ENCODE measurements at places on chromosomes 11 and 22.

- no peak for DNase-seq
Measured at GRCh38 chr11:128688896-128689546, 4.9 kb upstream of the FLI1 start.

DNA sequence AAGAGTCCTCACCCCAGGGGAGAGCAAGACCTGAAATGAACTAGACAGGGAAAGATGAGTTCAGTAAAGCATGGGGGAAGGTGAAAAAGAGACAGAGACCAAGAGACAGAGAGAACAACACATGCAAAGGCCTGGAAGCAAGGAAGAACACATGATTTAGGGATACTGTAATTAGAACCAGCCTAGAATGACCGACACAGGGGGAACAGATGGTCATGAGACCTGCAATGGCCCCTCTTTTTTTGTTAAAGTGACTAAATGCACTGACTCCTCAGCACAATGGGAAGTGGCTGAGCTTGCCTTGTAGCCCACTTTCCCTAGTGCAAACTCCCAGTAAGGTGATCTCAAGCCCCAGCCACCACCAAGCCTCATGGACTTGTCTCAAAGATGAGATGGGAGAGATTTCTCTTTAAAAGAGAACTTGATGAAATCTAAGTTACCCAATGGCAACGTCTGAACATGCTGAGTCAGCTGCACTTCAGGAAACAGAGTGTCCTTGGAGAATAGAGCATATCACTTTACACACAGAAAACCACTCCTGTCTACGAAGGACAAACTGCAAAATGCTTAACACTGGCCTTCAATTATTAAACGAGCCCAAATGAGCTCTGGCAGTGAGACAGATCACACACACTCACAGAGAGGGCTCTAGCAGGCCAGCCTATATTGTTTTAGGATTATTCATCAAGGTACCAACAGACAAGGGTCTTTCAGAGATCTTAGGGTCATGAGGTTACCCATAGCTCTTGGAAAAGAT, 91.0 kb downstream of the SERGEF start:
- DNase-seq, result no peak

- no peak for DNase-seq
Measured at GRCh38 chr11:44327730-44328129, 17.8 kb upstream of the ALX4 start.

GRCh38 chr11:12222055-12222792, 111.8 kb downstream of the MICAL2 start:
- no peak for DNase-seq

DNA sequence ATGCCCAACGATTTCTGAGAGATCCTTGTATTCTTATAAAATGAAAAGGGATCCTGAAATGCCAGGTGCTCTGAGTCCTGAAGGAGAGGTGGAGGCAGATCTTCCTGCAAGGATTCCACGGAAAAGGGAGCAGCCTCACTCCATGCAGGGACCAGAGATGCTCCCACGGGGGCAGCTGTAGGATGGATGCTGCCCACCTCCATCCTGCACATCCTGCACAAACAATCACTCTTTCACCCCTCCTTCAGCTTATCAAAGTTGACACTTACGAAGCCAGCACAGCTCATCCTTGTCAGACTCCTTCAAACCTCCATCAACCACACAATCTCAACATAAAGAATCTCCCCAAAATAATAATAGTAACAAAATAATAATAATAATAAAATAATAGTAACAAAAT, 119.1 kb downstream of the GGTLC2 start:
- DNase-seq, result no peak

DNA sequence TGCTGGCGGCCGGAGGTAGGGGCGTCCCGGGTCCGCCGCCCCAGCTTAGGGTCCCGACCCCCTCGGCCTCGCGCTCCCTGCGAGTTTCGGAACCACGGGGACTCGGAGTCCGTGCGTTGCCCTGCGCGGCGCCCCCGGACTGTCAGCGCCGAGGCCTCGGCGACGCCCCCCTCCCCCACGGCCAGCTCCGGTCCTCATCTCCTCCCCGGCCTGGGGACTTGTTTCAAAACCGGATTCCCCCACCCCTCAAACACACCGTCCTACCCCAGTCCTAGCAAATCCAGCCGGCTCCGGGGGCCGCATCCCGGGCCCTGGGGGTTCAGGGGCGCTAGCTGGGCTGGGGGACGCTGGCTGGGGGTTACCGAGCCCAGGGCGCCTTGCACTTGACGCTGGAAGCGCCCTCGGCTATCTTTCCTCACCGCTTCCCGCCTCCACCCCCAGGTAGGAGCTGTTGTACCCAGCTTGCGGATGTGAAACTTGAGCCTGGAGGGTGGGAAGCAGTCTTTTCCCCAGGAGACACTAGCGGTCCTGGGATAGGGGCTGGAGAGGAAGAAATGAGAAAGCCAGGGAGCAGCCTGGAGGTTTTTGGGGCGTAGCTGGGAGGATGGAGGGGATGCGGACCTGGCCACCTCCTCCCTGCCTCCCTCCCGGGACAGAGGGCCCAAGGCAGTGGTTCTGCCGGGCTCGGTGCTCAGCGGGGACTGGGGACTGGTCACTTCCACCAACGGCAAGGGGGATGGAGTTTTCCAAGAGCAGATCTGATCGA, 550 bp downstream of the FBLN1 start:
- DNase-seq, result no peak

- no peak for DNase-seq
Measured at GRCh38 chr22:20744456-20744855, 29.5 kb upstream of the SERPIND1 start.

DNA sequence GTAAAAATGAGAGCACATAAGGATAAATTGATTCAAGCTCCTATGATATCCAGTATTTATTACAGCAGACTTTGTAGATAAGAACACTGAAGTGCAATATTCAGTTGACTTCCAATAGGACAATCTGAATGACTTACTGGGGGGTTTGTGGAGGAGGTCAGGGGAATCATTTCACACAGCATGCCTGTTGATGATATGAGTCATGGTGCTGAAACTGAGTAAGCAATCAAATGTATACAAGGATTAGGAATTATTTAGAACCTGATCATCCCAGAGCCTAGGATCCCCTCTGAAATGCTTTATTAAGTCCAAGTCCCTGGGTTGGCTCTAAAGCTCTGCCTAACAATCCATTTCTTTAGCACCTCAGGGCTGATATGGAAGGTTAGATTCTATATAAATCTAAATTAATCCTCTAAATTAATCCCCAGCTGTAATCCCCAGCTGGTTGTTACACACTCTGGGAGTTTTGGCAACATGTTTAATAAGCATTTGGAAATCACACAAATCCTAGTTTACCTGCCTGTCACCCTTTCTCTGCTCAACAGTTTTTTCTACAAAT, 326.4 kb downstream of the GUCY1A2 start:
- DNase-seq, result no peak

DNA sequence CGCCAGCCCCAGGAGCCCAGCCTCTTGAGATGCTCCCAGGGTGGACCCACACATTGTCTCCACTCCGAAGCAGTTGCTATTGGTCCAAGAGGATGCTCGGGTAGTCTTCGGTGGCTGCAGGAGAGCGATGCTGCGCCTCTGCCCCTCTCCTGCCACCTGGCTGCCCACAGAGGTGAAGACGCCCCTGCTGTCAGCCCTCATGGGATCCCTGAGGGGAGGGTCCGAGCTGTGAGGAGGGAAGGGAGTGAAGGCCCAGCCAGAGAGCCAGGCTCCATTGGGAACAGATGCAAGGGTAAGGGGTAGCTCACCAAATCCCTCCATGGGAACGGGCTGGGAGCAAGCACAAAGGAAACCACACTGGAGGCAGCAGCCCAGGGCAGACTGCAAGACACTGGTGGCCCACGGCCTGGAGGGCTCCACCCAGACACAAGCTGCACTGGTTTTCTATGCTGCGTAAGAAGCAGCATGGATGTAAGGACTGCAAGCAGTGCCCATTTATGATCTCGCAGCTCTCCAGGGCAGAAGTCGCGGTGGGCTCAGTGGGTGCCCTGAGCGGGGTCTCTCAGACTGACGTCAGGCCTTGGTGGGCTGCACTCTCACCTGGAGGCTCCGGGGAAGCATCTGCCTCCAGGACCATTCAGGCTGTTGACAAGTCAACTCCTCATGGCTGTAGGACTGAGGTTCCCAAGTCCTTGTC, 15.7 kb downstream of the TSPAN32 start:
- no peak for DNase-seq

GRCh38 chr11:63919267-63920125, 2.5 kb upstream of the RCOR2 start:
- no peak for DNase-seq

GRCh38 chr11:80109031-80109430, 668.2 kb upstream of the TENM4 start:
- DNase-seq, result no peak

GRCh38 chr11:80255021-80255420, 814.2 kb upstream of the TENM4 start:
- DNase-seq, result no peak

DNA sequence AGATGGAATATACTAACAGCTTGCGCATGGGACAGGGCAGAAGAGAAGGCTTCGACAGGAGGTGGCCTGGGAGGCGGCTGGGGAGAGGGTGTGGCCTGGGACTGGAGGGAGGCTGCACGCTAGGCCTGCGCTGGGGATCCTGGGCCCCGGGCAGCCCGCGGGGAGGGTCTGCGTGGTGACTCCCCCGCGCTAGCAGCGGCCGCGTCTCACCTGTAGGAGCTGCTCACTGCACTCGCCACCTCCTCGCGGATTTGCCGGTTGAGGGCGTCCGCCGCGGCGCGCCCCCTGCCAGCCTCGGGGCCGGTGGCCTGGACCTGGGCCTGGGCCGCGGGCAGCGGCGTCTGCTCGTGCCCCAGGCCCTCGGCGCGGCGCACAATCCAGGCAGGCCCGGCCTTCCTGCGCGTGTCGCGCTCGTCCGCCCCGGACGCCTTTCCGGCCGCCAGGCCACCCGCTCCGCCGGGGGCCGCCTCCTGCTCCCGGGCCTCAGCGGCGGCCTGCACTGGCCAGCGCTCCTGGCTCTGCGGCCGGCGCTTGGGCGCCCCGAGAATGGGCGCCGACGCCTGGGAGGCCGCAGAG, 1.5 kb downstream of the MAP6 start:
- DNase-seq, result no peak

DNA sequence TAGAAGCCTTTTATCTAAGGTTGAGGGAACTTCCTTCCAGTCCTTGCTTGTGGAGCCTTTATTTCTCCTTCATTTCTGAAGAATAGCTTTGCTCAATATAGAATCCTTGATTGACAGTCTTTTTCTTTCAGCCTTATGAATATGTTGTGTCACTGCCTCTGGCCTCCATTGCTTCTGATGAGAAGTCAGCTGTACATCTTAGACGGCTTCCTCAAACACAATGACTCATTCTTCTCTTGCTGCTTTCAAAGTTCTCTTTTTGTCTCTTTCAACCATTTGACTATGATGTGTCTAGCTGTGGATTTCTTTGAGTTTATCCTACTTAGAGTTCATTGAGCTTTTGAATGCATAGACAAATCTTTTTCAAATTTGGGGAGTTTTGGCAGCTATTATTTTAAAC, 893.2 kb downstream of the BRD1 start:
- no peak for DNase-seq

- no peak for DNase-seq
Measured at GRCh38 chr22:20450551-20450906, 12.9 kb upstream of the SCARF2 start.

DNA sequence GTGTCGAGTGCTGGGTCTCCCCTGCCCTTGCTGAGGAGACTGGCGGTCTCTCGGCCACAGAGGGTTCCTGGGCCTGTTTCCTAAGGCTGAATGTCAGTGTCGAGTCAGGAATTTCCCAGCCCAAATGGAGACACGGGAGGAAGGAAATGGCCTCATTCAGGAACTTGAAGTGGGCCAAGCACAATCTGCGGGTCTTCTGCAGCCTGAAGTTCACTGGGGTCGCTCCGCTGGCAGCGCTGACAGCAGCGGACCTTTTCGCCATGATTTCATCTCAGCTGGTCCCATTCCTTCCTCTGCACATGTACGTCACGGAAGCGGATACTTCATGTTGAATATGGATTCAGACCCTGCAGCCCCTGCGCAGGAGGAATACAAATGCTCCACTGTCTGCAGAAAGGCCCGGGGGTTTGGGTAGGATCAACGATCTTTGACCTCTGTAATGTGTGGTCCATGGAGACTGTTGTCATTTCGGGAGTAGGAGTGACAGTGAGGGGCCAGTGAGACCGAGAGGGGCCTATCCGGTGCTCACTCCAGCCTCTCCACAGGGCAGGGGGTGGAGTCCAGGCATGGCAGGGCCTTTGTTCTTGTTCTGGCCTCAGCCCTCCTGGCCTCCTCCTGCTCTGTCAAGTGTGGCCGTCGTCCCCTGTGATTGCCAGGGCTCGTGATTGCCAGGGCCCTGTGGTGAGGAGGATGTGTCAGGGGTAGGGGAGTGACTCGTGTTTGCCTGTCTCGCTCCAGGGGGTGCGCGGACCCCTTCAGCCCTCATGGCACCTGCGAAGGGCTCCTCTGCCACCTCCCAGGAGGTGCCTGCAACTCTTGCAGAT, 402.3 kb downstream of the TBC1D22A start:
- DNase-seq, result no peak

DNA sequence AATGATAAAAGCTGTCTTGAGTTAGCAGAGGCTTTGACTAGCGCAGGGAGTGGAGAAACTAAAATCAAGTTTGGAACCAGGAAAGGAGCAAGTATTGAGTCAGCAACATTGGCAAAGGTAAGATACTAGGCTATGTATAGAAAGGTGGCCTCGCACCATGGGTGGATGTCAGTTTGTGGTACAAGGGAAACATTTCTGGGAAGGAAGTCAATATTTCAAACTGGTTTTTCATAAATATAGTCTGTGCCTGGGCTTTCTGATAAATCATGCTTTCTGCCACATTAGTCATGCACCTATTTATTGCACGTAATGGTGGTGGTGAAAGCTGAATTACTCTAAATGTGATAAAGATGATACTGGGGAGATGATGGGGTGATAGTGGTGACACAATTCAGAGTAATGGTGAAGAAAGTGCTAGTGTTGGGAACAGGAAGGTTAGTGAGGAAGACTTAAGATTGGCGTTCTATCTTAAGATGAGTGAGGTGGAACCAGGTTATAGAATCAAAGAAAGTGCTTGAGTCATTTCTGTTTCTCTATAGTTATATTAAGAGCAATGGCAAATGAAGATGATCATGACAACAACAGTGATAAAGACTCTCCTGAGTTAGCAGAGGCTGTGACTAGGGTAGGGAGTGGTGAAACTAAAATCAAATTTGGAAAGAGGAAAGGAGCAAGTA, 729.0 kb downstream of the FAM181B start:
- no peak for DNase-seq

DNA sequence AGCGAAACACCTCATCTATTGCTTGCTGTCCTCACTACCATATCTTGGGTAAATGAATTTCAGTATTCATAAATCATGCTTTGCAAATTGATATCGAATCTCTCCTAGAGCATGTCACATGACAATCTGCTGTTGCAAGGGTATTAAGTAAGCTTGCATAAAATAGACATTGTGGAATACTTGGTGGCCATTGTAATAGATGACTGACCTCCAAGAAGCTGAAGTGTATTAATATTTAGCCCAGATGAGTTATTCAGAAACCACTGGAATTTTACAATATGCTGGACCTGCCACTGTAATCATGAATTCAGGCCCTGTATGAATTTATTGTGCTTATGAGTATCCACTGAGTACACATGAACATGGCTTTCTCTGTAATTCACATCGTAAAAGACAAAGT, 289.7 kb upstream of the ARHGAP42 start:
- no peak for DNase-seq

DNA sequence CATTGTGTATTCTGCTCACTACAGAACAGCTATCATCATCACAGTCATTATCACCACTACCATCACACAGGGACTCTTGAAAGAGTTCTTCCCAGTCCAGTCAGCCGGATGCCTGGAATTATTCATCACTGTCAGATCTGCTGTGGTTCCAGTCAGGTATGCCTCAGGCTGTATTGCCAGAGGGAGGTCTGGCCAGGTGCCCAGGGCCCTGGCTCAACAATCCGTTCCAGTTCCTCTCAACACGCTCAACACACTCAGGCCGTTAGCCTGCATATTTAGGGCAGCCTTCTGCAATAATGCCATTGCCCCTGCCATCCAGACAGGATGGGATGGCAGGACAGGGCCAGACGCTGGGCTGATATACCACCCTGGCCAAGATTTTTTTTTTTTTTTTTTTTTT, 28.6 kb upstream of the RASL10A start:
- no peak for DNase-seq
